ENCODE measurements at places on chromosomes 16 and 17.
A peak's percentile ranks its signal among the peaks of the same experiment; 100 is the strongest.

GRCh38 chr16:17261197-17261858 lies 209.4 kb downstream of the XYLT1 start:
- no peak for DNase-seq

DNA sequence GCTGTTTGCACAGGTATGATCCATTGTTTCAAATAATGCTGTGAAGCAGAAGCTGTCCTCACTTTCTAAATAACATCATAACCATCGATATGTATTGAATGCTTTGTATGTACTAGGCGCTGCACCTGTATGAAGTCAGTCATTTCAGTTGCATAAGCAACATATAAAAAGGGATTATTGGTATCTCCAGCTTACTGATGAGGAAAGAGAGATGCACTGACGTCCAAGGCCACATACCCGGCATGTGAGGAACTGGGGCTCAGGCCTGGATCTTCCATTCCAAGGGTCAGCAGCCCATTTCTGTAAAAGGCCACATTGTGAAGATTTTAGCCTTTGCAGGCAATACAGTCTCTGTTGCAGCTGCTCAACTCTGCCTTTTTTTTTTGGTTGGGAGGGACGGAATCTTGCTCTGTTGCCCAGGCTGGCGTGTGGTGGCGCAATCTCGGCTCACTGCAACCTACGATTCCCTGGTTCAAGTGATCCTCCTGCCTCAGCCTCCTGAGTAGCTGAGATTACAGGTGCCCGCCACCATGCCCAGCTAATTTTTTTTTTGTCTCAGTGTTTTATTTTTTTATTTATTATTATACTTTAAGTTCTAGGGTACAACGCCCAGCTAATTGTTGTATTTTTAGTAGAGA lies 244.7 kb downstream of the MRTFB start:
- no peak for DNase-seq

DNA sequence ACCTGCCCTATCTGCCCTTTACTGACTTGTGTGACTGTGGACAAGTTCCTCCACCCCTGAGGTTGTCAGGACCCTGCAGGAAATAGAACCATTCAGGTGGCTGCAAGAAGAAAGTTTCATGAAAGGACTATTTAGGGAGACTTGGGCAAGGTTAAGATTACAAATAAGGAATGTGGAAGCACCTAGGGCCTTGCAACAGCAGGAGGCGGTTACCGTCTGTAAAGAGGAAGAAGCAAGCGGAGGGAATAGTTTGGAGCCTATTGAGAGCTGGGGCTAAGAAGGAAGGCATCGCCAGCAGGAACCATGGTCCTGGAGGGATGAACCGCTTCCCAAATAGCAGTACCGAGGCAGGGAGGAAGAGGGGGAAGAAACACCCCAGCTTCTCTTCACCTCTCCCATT lies 132.4 kb downstream of the PRKCB start:
- DNase-seq, result peak; percentile 47

DNA sequence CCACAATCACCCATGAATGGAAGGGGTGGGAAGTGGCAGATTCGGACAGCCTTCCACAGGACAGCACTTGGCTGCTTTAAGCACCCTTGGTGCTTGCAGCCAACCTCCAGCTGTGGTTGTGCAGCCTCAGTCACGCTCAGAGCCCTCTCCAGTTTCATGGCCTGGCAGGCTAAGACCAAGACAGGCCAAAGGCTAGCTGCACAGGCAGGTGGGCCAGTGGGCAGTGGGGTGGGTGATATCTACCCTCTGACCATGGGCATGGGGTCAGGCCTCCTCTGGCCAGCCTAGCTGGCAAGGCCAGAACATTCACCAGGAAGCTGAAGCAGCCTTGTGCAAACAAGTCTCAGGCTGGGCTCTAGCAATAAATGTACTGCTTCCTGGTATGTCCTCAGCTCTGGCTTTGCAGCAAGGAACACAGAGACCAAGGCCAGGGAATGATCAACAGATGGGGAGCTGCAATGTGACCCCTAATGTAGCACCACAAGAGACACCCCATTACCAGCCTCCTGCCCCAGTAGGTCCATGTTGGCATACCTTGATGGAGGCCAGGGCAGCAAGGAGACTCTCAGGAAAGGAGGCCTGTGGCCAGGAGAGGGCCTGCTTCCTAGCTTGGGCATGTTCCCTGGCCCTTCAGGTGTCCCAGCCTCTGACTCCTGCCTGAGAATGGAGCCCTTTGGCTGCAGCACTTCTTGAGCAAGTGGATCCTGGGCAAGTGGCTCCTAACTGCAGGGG lies 20.9 kb downstream of the HSD11B2 start:
- DNase-seq, result no peak

DNA sequence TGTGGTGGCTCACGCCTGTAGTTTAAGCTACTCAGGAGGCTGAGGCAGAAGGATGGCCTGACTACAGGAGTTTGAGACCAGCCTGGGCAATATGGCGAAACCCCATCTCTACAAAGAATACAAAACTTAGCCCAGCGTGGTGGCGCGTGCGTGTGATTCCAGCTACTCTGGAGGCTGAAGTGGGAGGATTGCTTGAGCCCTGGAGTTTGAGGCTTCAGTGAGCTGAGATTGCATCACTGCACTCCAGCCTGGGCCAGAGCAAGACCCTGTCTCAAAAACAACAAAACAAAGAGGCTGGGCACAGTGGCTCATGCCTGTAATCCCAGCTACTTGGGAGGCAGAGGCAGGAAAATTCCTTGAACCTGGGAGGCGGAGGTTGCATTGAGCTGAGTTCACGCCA lies 7.0 kb upstream of the CSNK1D start:
- no peak for DNase-seq

DNA sequence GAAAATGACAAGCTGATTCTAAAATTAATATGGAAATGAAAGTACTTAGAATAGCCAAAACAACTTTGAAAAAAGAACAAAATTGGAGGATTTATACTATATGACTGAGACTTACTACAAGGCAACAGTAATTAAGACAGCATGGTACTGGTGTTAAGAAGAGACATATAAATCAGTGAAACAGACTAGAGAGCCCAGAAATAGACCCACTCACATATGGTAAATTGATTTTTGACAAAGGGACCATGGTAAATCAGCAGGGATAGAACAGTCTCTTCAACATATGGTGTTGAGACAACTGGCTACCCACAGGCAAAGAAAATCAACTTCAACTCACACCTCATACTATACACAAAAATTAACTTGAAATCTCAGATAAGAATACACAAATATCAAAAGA lies 12.9 kb downstream of the CMC2 start:
- DNase-seq, result no peak

DNA sequence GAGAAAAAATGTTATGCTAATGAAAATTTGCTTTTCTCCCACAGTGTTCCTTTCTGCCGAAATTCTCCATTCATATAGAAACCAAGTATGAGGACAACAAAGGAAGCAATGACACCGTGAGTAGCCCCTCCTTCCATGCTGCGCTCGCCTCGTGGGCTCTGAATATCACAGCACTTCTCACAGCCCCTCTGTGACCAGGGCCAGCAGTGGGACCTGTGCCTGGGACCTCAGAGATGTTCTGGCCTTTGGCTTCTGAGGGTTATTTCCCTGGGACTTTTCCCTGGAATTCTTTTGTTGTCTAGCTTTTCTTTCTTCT lies 139.6 kb upstream of the NOL11 start:
- no peak for DNase-seq
